ENCODE measurements at places on chromosomes 6 and 20.

- DNase-seq: no peak
These were observed 726.4 kb upstream of the SLC35B3 start for GRCh38 chr6:9161731-9162130.

GRCh38 chr20:56731476-56731875, 102.4 kb downstream of the TFAP2C start:
- DNase-seq: no peak

DNA sequence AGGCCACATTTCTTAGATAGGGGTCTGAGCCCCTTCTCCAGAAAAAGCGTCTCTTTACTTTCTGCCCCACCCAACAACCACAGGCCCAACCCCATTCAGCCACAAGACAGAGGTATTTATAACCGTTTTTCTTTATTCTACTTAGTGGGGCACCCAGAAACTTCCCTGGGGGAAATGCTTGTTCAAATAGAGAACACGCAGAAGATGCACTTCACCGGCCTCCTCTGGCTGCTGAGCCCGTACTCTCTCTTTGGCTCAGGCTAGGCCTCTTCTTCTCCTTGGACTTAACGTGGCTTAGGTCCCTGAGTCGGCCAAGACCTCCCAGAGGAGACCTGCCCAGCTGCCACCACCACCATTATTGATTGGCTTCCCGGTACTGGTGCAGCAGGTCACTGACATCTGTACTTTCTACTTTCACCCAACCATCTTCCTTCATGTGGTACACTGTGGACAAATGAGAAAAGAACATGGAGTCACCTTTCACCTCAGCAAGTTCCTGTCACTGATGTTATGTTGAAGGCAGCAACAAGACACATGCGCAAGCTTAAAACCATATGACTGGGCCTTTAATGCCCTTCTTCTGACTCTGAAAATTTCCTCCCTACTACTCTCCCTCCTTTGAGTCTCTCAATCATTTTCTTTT, 2.2 kb upstream of the TAP2 start:
- no peak for DNase-seq

GRCh38 chr20:346640-347316, at the start of gene NRSN2:
Gene NRSN2 (plus strand): TSS chr20:347111. CDS start chr20:349644, 2,533 bp downstream.
- peak; percentile 39 for DNase-seq

DNA sequence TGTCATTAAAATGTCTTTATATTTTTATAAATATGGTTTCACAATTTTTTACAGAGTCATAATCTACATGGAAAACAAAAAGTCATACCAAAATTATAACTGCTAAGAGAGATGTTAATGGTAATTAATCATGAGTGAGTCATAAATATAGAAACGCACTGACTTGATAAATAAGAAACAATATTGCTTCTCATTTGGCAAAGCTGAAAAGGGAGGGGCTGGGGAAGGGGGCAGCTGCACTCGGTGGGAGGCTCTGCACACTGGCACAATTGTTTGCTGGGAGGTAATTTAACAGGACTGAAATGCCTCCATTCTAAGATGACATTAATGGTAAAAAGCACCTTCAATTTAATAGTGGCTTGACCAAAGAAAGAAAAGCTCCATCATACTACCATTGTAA, 133.3 kb upstream of the AGPAT4 start:
- no peak for DNase-seq

- no peak for DNase-seq
These were observed 51.5 kb upstream of the KIF25 start for GRCh38 chr6:167946007-167946406.

DNA sequence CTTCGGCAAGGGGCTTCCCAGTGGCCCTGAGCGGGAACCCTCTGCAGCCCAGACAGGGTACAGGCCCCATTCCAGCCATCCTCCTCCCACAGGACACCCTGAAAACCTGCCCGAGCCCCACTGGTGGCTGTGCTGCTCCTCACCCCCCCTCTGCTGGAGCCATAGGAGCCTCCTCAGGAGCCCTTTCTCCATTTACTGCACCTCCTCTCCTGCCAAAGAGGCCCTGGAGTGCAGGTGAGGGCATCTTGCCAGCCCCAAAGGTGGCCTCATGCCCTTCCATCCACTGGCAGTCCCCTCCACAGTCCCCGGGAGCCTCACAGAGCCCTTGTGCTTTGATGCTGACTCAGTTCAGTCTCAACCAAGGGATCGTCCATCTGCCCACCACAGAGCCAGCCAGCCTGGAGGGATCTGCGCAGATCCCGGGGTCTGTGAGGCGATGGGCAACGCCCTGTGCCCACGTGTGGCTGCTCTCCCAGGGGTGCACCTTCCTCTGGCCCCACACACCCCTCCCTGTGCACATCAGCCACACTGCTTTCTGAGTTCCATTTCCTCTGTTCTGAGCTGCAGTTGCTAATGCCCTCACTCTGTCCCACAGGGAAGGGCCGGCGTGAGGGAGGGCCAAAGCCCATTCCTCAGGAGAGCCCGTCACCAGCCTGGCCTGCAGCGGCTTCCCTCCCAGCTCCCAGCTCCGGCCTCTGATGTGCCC, 228.5 kb downstream of the DLL1 start:
- no peak for DNase-seq

DNA sequence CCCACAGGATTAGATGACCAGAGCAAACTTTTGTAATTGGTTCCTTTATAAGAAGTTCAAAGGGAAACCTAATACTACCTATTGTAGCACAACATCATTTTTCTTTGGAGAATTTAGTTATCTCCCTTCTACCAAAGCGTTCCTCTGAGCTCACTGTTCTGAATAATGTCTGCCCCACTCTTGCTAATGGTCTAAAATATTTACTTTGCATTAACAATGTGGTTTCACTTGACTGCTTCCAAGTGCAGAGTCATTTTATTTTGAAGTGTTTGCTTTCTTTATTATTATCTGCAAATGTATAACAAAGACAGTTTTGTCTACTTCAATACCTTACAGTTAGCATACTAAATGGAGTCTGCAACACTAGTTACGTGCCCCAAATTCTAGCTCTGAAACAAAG, 15.0 kb downstream of the TRAPPC3L start:
- no peak for DNase-seq

DNA sequence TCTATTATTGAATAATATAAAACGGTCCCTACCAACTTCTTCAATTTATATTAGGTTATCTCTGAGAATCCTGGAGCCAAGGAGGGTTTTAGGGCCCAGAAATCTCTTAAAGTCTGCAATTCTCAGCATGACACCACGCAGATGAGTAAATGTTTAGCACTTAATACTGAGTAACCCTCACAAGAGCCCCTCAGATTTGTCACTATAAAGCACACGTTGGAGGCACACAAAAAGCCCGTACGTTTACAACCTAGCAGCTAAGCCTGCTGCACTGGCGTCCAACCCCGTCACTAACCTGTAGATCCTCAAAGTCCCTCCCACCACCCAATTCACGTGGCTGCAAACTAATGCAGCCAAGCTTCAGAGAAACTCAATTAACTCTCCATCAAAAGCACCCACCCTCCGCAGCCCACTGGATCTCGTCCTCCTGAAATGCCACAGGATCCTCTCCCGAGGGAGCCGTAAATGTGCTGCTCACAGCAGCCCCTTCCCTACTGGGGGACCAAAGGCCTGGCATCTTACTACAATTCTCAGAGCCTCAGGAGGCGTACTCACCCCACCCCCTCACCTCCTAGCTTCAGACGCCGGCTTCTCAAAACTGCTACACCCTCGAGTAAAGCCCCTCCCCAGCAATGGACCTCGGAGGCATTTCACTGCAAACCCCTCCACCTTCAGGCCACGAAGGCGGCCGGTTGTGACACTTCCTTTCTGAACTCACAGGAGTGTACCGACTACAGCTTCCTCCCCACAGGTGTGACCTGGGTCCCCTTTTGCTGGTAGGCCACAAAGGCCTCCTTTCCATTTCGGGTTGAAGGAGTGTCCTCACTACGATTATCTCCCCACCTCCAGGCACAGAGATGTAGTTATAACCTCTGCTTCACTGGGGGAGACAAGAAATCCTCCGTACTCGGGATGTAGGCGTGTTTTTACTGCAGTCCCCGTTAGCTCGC, 909 bp downstream of the CPNE1 start:
- peak; percentile 11 for DNase-seq

DNA sequence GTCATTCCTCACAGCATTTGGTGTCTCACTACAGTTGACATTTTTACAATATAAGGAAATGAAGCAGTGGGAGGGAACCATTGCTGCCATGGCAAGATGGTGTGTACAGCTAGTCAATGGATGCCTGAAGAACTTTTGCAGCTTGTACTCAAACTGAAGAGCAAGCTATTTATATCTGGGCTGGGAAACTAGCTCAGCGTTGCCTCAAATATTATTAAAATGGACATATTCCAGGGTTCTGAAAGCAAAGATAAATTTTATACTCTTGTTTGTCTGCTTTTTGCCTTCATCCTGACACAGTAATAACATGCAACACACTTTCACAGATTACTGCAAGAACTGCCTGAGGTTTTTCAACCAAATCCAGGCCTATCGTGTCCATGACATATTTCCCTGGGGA, 156.4 kb upstream of the COL21A1 start:
- DNase-seq: no peak

DNA sequence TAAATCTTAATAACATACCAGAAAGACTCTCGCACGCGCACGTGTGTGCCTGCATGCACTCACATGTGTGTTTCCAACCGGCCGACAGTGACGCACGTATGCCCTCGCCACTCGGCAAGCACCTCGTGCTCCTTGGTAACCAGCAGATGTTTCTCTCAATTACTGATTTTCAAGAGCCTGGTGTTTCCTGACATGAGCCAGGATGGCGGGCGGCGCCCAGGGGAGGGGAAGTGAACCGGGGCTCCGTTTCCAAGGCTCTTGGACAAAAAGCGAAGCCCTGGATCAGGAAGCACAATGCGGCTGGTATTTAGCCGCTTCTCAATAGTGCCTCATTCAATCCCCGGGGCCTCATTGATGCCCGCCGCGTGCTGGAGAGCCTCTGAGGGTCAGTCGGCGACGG, 37.7 kb downstream of the PMEPA1 start:
- no peak for DNase-seq

- DNase-seq: no peak
These were observed at the start of gene ETV7 for GRCh38 chr6:36387440-36388303. Gene ETV7 (minus strand): TSS chr6:36387669. CDS start chr6:36387541, 128 bp downstream.

DNA sequence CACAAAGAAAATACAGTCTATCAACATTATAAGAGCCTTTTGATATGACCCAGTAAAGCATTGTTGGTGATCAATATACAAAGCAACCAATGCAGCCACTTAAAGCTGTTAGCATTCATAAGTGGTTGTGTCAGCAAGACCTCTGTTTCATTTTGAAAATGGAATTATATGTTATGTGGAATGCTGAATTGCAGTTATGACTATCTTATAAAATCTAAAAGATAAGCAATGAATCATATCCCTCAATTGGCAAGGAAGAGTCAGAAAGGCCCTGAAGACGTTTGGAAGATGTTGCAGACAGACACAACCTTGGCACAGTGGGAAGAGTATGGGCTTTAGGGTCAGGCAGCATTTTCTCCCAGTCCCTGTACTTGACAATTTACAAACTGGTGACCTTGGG, 93.8 kb upstream of the RNF217 start:
- DNase-seq: peak; percentile 43

DNA sequence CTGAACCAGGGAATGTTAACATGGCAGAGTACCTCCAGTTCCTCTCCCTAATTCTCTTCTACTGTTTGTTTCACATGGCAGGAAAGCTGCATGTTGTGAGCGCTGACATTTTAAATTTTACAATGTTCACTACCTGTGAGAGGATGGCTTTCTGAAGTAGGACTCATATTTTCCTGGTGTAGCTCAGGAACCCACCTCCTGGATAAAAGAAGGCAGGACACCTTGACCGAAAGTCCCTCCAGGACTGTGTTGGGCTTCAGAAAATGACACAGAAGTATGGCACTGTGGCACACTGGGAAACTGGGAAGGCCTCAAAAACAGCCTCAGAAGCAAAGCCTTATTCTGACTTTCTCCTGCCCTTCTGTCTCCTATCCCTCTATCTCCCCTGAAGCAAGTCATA, 33.3 kb downstream of the PTPRK start:
- no peak for DNase-seq

GRCh38 chr6:122673343-122673961, 63.2 kb downstream of the PKIB start:
- no peak for DNase-seq

DNA sequence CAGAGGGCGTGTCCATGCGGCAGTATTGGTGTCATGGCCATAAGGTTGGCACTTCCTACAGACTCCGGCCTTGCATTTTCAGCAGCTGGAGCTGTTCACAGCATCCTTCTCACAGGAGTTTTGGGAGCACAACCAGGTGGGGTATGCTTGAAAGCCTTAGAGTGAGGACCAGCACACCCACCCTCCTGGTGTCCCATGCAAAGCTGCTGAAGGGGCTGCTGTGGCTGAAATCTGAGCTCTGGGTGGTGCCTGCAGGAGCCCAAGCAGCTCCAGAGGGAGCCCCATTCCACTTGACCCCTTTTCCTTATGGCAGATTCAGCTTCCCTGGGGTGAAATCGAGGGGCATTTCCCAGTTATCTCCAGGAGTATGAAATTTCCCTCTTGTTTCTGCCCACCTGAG, 74.0 kb upstream of the BHLHE23 start:
- DNase-seq: no peak

- peak; percentile 68 for DNase-seq
These were observed 161.8 kb upstream of the SCGN start for GRCh38 chr6:25490018-25490801.

GRCh38 chr20:22601361-22602141, 17.2 kb upstream of the FOXA2 start:
- DNase-seq: no peak

DNA sequence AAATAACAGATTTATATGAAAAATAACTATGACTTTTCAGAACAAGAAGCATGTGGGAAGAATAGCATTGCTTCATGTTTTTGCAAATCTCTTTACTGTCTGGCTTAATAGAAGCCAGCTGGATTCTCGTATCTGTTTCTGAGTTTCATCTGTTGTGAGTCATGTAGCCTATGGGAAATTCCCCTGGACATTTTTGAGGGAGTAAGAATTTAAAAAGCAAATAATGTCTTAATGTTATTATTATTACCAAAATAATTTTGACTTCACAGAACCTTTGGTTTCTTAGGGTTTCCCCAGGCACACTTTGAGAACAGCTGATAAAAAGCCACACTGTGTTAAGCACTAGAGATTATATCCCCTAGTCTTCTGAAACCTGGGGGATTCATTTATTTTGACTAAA, 75.8 kb downstream of the SYCP2L start:
- peak; percentile 73 for DNase-seq

- DNase-seq: no peak
These were observed 25.5 kb upstream of the FOXO3 start for GRCh38 chr6:108535114-108535742.

GRCh38 chr20:24097506-24098245, 109.1 kb upstream of the GGTLC1 start:
- no peak for DNase-seq

- DNase-seq: no peak
These were observed 3.7 kb upstream of the MMP9 start for GRCh38 chr20:46004889-46005473.

GRCh38 chr6:152474354-152474753, 162.8 kb downstream of the SYNE1 start:
- DNase-seq: peak; percentile 12

GRCh38 chr20:36064658-36065426, 89.7 kb upstream of the EPB41L1 start:
- DNase-seq: peak; percentile 79

GRCh38 chr6:49787176-49787575, at the start of gene PGK2:
Gene PGK2 (minus strand): TSS chr6:49787285. CDS start chr6:49787187, 98 bp downstream.
- no peak for DNase-seq

Data from brain microvascular endothelial cell (primary cell).